ENCODE measurements at places on chromosomes 16 and 17. TPM values are rescaled to one million over a fixed set of nuclear protein-coding genes. Genes with fewer than 3 reads are reported as not detected.

Gene NAT9
- polyA plus RNA-seq: 57.4 TPM

Gene PRAC2
- polyA plus RNA-seq: not detected

DNA sequence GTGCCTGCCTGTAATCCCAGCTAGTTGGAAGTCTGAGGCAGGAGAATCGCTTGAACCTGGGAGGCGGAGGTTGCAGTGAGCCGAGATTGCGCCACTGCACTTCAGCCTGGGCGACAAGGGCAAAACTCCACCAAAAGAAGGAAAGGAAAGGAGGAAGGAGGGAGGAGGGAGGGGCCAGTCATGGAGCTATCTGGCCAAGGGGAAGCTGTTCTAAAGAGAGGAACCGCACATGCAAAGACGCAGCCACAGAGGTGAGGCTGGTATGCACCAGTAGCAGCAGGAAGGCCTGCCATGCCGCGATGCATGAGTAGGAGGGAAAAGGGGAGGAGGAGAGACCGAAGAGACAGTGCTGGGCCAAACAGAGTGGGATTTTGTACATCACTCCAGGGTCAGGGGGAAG, 35.9 kb downstream of the HSBP1 start:
- no peak for DNase-seq

Gene COL1A1
- 462 TPM for polyA plus RNA-seq

DNA sequence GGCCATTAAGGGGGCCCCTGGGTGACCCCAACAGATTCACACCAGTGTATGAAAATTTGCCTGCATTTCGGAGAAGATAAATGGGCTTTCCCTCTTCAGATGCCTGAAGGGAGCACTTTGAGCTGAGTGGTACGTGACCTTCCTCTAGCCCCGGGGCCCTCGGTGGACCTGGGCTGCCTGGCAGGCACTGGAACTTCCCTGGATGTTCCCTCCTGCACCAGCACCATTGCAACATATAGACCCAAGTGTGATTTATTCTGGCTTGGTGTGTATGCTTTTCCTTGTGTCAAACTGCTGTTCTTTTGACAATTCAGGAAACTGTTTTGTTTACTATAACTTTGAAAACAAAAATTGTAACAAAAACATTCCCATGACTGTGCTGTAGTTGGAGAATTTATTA, 93.8 kb downstream of the TNFRSF13B start:
- no peak for DNase-seq

GRCh38 chr17:30326809-30327208, 7.0 kb downstream of the TMIGD1 start:
- DNase-seq: no peak

- DNase-seq: no peak
These were observed 1.4 kb upstream of the TNRC6A start for GRCh38 chr16:24728011-24728410.

DNA sequence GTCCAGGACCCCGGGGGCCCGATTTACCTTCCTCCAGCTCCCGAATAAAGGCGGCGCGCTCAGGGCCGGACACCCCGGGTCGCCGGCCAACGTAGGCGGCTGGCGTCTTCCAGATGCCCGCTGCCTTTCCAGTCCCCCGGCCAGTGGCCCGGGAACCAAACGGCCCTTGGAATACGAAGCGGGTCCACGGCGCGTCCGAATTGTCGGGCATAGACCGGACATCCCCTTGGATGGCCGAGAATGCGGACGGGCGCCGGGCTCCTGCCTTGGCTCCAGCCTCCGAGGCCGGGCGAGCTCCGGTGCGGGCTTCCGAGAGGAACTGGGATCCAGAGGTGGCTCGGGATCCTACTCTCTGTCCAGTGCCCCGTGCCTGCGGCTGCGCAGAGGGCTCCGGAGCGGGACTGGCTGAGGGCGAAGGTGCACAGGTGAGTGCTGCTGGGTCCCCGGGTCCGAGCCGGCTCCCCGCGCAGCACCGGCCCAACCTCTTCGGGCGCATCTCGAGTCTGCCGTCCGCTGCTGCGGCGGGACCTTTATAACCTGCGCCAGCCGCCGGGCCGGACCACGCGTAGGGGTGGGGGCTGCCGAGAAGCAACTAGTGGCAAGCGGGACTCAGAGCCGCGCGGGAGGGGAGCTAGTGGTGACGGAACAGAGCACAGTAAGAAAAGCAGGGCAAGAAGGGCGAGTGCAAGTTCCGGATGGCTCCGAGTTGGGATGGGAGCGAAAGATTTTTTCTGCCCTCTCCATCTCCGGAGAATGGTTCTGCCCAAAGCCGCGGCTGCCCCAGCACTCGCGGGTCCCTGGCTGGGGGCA, at the start of gene HAP1:
TSS of gene HAP1 (minus strand) at position 505 of the 810 bp plus-strand sequence. CDS start at position 496, 9 bp downstream.
- no peak for DNase-seq

Gene CNEP1R1
- 33.4 TPM for polyA plus RNA-seq

DNA sequence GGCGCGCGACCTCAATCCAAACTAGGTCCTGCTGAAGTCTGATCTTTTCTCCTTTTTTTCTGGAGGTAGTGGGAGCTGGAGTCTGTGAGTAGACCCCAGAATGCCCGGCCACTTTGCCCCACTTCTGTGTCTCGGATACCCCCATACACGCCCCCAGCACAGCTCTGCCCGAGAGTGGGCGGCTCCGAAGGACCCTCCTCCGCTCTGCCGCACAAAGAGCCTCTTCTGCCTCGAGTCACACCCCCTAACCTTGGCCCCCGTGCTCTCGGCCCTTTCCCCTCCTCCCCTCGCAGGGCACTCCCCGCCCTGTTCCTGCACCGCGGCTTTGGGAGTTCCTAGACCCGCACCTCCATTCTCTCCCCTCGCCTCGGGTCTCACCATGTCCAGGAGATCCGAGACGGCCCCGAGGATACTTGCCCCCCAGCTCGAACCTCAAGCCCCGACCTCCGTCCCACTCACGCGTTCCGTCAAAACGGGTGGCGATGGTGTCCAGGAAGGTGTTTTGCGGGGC, 476 bp downstream of the KCNH4 start:
- no peak for DNase-seq

DNA sequence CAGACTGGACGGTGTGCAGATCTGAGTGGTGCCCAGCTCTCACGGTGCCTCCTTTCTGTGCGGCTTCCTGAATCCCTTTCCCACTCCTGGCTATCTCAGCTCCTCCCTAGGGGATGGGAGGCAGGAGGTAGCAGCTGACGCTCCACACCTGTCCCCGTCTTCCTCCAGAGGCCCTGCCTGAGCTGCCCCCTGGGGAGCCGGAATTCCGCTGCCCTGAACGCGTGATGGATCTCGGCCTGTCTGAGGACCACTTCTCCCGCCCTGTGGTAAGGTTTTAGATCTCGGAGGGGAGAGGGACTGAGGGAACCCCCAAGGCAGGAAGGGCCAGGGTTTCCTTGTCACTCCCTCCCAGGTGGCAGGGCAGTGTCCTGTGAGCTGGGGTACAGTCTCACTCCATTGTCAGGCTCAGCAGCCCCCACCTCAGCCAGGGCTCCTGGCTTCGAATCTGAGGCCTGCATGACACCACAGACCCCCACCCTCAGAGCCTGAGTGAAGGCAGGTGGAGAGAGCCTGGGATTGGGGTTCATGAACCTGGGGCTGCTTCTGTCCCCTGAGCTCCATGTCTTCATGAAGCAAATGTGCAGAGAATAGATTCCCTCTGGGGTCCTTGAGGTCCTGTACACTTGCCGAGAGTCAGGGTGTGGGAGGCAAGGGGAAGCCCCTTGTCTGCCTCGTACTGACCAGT, 6.6 kb downstream of the DEF8 start:
- DNase-seq: no peak

DNA sequence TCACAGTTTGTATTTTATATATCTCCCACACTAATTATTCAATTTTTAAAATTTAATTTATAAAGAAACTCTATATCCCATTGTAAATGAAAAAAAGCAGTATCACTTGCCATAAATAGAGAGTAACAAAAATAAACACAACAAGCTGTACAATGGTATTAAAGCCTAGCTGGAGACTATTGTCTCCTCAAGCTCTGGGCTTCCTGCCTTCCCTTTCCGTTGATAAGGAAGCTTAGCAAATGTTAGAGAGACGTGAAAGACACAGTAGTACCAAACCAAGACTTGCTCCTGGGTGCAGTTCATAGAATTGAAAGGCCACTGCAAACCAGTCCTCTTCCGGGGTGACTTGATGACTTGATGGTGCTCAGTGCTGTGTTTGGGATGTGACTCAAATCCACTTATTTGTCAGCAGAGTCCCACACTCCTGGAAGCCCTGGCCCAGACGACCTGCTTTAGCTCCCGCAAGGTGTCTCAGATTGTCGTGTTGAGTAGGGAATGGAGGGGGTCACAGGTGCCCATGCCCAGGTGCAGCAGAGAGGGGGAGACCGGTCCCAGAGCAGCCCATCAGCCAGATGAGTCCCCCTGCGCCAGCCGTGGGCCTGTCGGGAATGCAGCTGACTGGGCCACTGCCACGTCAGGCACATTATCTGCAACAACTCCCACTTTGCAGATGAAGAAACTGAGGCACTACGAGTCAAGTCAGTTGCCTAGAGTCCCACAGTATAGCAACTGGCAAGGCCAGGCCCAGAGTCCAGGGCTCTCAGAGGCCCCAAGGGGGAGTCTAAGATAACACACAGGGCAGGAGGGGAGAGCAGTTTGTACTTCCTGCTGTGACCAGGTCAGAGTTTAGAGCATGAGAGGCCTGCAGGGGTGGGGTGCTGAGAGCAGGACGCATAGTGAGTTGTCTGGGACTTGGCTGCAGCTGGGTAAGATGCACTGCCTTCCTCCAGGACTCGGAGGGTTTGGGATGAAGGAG, 40.5 kb downstream of the PSME3IP1 start:
- DNase-seq: no peak

DNA sequence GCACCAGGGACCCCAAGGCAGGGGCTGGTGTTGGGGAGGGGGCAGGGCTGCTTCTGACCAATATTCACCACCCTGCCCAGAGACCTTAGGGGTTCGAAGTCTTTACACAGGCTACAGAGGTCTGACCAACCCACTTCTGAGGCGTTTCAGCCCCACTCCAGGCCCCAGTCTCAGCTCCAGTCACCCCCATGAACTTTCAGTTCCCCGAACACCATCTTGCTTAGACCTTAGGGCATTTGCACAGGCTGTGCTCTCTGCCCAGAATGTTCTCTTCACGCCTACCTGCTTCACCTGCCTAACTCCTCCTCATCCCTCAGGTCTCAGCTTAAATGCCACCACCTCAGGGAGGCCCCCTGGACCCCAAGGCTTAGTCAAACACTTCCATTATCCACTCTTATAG, 25.8 kb upstream of the CPNE2 start:
- no peak for DNase-seq

DNA sequence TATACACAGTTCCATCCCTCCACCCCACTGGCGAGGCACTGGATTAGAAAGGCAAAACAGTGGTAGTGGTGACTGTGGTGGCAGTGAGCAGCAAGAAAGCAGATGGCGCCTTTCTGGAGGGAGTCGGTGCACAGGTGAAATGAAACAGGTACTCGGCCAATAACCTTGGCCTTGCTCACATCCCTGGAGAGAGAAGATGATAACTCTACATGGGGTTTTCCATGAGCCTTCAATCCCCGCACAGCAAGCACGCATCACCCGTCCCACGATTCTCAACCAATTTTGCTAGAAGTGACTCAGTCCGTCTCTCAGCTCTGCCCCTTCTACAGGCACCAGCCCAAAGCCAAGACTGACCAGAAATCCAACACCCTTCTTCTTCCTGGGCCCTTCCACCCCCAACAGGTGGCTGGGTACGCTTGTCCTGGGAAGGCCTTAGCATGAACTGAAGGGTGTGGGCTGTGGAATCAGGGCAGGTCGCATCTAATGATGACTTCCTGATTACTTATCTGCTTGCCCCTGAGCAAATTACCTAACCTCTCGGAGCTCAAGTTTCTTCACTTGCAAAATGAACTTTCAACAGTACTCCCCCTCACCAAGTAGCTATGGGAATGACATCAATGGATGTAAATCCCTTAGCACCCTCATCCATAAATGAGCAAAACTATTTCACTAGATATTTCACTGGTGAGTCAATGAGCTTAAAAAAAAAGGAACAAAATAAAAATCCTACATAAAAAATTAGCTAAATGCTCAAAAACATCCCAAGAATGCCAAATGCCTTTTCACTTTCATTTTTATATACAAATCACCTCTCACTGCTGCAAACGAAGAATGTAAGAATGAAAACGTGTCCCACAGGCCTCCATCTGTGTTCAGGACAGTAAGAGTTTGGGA, 18.0 kb downstream of the XPO6 start:
- no peak for DNase-seq

Data from left renal pelvis (tissue), 4 donors.